Muscle of back (tissue), 13 donors: ENCODE measurements at places on chromosomes 3 and 15. TPM values are rescaled to one million over a fixed set of nuclear protein-coding genes. Genes with fewer than 3 reads are reported as not detected.

KBTBD12 gene
- 5.6 TPM for polyA plus RNA-seq

DNA sequence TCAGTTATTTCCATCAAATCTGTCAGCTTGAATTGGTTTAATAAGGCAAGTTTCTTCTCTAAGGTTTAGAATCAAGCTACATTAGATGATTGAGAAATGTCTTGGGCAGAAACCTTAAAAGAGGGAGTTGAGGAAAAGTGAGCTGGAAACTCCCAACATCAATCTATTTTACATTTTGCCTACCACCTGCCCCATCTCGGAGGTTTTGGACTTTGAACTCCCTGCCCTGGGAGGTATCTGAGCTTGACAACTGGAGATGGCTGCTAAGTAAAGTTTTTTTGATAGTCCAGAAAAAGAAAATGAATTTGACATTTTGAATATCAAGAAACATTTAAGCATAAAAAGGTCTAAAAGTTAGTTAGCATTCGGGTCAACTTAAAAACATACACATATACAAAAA, 234.2 kb downstream of the NFKBIZ start:
- DNase-seq: no peak

- DNase-seq: no peak
These were observed 82.2 kb upstream of the NECTIN3 start for GRCh38 chr3:110989446-110989845.

DNA sequence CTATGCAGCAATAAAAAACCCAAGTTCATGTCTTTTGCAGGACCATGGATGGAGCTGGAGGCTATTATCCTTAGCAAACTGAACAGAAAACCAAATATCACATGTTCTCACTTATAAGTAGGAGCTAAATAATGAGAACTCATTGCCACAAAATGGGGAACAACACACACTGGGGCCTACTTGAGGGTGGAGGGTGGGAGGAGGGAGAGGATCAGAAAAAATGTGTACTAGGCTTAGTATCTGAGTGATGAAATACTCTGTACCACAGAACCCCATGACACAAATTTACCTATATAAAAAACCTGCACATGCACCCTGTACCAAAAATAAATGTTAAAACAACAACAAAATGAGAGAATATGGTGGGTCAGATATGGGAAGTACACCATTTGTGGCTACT, 49.6 kb upstream of the AADACL2 start:
- DNase-seq: no peak

- DNase-seq: no peak
These were observed 427.7 kb upstream of the THBS1 start for GRCh38 chr15:39153058-39153714.

DNA sequence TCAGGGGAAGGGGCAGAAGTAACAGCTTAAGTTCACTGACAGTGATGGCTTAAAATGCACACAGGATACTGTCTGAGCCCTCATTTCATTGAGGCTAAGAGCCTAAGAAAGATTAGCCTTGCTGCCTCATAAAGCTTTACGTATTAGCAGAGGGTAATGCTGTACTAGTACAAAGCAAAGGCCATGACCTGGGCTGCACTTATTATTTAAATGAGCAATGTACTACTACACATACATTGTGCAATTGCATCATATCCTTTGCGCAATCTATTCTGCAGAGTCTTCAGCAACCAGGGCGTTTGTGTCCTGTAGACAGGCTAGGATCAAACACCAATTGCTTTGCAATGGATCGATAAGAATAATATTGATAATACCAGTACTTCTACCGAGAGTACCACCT, 221.8 kb downstream of the TPRG1 start:
- no peak for DNase-seq

- DNase-seq: no peak
These were observed 14.7 kb downstream of the TM2D3 start for GRCh38 chr15:101637516-101637915.

GRCh38 chr3:156300929-156301840, 180.8 kb downstream of the KCNAB1 start:
- DNase-seq: no peak
